H1 (cell line): ENCODE measurements at places on chromosomes 7 and 10. TPM values are rescaled to one million over a fixed set of nuclear protein-coding genes. Genes with fewer than 3 reads are reported as not detected.

A1CF gene
- not detected in 2 replicates for total RNA-seq

MAPK8 gene
- total RNA-seq: 70.7 and 71.3 TPM in 2 replicates

AGBL3 gene
- 1.9 and 2.0 TPM in 2 replicates for total RNA-seq

CLDN4 gene
- total RNA-seq: 28.0 TPM in 2 replicates

SFTPD gene
- total RNA-seq: 0.54 and 1.1 TPM in 2 replicates

AQP1 gene
- total RNA-seq: 0.17 and 0.19 TPM in 2 replicates

DNA sequence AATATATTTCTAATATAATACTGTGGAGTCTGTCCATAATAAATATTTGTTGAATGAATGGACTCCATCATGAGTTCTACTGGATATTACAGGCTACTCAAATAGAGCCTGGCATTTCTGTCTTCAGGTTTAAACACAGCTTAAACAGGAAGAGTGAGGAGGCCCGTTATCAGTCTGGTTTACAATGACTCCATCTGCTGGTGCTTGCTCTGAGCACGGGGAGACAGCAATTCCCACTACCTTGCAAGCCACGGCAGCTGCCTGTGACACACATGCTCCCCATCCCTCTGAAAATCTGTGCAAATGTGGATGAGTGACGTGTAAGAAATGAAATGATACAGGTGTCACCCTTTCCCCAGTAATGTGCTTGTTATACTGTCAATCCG lies 293.5 kb upstream of the IMMP2L start:
- H3K4me1 ChIP-seq: peaks cover 13% of the 10 kb centered on the region
- no peak overlapping the region for H3K4me3 ChIP-seq
- DNase-seq: no peak
- H3K27me3 ChIP-seq: no peaks in the 10 kb centered on the region
- no peaks in the 10 kb centered on the region for H3K36me3 ChIP-seq

DNA sequence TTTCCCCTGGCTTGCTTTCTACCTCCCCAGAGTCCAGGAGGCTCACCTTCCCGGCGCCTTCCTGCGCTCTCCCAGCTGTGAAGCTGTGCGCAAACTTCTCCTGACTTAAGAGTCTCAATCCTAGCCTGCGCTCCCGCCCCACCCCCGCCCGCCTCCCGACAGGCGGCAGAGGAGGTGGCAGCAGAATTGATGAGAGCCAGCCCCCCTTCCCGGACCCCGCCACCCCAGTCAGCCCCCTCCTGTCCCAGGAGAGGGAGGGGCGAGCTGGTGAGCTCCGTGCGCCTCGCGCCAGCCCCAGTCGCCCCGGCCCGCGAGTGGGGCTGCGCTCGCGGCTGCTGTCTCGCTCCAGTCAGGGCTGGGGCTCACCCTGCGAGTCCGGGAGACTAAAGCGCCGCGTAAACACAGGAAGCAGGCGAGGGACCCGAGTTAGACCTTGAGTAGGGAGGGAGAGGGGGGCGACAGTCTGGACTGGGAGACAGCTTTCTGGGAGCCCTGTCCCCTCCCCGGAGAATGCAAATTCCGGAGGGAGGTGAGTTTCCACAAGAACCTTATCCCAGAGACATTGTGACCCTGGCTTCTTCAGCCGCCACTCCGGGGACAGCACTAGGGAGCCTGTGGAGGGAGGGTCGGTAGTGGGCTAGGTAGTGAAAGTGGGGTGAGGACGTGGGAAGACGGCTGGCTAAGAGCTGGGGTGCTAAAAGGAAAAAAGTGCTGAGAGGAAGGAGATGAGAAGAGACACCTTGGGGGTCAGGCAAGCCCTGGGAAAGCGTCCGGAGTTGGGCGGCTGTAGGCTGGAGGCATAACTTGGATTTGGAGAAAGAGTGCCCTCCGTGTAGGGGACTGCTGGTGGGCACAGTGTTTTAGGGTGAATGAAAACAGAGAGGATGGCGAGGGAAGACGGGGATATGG lies at the start of gene CALCR:
TSS of gene CALCR (minus strand) at position 79 of the 909 bp plus-strand sequence. CDS start 87,743 bp downstream, outside the sequence.
- H3K36me3 ChIP-seq: no peaks in the 10 kb centered on the region
- H3K4me3 ChIP-seq: peak within 1 kb of the TSS; percentile 58

DNA sequence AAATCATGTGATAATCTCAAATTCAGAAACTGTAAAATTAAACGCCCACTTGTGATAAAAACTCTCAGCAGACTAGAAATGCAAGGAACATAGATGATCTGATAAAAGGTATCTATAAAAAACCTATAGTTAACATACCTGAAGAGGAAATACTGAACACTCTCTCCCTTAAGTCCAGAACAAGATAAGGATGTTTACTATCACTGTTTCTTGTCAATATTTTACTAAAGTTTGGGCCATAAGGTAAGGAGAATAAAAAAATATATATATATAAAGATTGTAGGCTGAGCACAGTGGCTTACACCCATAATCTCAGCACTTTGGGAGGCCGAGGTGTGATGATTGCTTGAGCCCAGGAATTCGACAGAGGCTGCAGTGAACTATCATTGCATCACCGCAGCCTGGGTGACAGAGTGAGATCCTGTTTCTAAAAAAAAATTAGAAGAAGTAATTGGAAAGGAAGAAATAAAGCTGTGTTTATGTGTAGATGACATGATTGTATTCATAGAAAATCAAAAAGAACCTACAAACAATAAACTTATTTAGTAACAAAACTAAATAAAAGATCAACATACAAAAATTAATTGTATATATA lies 28.4 kb downstream of the MPLKIP start:
- no peaks in the 10 kb centered on the region for H3K4me1 ChIP-seq
- no peaks in the 10 kb centered on the region for H3K27me3 ChIP-seq
- no peak overlapping the region for H3K4me3 ChIP-seq
- H3K36me3 ChIP-seq: no peaks in the 10 kb centered on the region

GRCh38 chr10:46515793-46516192 lies 40.7 kb downstream of the GPRIN2 start:
- H3K27me3 ChIP-seq: no peaks in the 10 kb centered on the region
- H3K4me3 ChIP-seq: no peak overlapping the region
- no peak overlapping the region for H3K27ac ChIP-seq
- DNase-seq: no peak

GRCh38 chr7:158549616-158550393 lies 37.8 kb downstream of the PTPRN2 start:
- DNase-seq: no peak
- H3K27me3 ChIP-seq: no peaks in the 10 kb centered on the region
- no peak overlapping the region for H3K4me3 ChIP-seq
- no peaks in the 10 kb centered on the region for H3K36me3 ChIP-seq
- peaks cover 17% of the 10 kb centered on the region for H3K4me1 ChIP-seq
- no peak overlapping the region for H3K27ac ChIP-seq

DNA sequence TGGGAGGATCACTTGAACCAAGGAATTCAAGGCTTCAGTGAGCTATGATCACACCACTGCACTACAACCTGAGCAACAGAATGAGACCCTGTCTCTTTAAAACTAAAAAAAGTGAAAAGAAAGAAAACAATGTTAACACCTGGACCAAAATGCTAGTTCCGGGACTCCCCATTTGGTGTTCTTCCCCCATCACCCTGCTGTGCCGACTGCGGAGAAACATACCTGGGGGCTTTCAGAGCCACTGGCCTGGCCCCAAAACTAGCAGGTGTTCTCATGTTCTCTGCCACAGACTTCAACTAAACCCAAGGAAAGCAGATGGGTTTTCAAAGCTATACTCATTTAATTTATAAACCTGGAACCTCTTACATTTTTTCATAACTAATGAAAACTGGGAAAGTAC lies 250.9 kb downstream of the KIAA1217 start:
- DNase-seq: no peak
- H3K27me3 ChIP-seq: no peaks in the 10 kb centered on the region

GRCh38 chr7:1344981-1345701 lies 112.5 kb downstream of the UNCX start:
- H3K27ac ChIP-seq: no peak overlapping the region
- DNase-seq: no peak
- no peak overlapping the region for H3K4me3 ChIP-seq
- no peaks in the 10 kb centered on the region for H3K36me3 ChIP-seq
- H3K4me1 ChIP-seq: no peaks in the 10 kb centered on the region

GRCh38 chr10:101771380-101771779 lies 4.5 kb downstream of the FGF8 start:
- no peak overlapping the region for H3K4me3 ChIP-seq
- peaks cover 16% of the 10 kb centered on the region for H3K4me1 ChIP-seq
- no peak overlapping the region for H3K27ac ChIP-seq
- peaks cover 43% of the 10 kb centered on the region for H3K27me3 ChIP-seq
- no peak for DNase-seq

DNA sequence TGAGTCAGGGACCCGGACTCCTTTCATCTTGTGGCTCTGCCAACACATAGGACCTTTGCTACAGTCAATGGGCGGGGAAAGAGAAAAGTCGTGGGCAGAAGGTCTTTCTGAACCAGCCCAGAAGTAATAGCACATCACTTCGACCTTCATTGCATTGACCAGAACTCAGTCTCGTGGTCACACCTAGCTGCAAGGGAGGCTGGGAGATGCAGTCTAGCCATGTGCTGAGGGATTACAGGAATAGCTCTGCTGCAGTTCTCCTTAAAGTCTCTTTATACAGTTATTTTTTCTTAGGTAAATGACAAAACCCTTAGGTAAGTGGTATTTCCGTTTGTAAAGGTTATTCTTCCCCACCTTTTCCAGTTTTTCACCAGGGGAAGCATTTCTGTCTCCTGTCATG lies 25.4 kb downstream of the WIPF3 start:
- no peak overlapping the region for H3K27ac ChIP-seq
- H3K27me3 ChIP-seq: no peaks in the 10 kb centered on the region
- no peaks in the 10 kb centered on the region for H3K36me3 ChIP-seq
- no peak overlapping the region for H3K4me3 ChIP-seq

DNA sequence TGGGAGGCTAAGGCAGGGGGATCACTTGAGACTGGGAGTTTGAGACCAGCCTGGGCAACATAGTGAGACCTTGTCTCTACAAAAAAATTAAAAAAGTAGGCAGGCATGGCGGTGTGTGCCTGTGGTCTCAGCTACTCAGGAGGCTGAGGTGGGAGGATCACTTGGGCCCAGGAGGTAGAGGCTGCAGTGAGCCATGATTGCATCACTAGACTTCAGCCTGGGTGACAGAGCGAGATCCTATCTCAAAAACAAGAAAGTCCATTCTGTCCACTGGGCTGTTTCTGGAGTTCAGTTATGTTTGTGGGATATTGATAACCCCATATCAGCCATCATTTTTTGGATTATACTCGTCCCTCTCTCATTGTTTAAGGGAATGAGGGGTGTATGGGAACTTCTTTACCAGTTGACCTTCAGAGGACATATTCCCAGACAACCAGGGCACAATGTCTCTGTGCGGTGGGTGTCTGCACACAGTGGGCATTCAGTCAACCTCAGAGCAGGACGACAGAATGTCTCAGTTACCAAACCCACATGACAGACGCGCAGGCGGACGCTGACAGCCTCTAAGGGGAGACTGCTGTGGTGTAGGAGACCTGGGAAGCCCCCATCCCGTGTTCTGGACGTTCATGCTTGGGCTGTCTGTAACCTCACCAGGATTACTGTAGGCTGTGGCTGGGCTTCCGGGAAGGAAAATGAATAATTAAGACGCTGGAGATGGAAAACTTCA lies 69.4 kb downstream of the CARD11 start:
- no peaks in the 10 kb centered on the region for H3K36me3 ChIP-seq
- H3K27ac ChIP-seq: no peak overlapping the region
- H3K4me1 ChIP-seq: peaks cover 3% of the 10 kb centered on the region
- H3K4me3 ChIP-seq: no peak overlapping the region

DNA sequence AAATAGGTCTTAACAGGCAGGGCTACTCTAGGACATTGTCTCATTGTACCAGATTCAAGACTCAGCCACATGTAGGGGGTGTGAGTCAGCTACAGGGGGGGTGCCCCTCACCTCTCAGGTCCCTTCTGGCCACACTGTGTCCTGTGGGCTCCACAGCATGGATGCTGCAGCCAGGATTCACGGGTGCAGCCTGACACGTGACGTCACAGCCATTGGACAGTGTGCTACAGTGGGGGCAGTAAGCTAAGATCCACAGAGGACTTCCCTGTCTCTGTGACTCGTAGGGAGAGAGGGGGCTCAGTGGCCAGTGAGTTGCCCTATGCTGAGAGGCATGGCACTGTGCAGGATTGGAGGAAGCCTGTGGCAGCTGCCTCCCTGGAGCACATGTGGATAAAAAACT lies 77.9 kb downstream of the TMEM178B start:
- no peaks in the 10 kb centered on the region for H3K4me1 ChIP-seq
- H3K4me3 ChIP-seq: no peak overlapping the region
- H3K36me3 ChIP-seq: no peaks in the 10 kb centered on the region
- no peak for DNase-seq

GRCh38 chr7:19989906-19990305 lies 216.5 kb upstream of the TMEM196 start:
- no peak for DNase-seq
- H3K27ac ChIP-seq: no peak overlapping the region
- no peak overlapping the region for H3K4me3 ChIP-seq

DNA sequence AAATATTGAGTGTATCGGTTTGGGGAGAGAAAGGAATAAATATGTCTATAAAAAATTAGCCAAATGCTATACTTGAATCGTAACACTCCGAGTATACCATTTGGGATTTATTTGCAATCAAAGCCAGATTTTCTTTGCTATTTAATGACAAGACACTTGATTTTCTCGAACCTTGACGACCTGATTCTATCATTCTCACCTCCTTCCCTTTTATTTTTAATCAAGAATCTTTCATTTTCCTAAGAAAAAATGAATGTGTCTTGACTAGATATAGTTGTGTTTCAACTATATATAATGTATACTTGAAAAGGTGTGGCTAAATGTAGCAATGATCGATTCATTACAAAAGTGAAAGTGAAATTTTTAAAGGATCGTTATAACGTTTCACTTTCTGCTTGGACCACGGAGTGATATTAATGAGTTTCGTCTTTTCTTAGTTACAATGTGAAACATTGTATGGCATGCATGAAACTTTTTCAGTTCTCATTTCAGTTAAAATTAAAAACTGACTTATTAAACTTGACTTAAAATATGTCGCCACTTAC lies 562 bp downstream of the NUB1 start:
- H3K27ac ChIP-seq: peak overlapping the region; percentile 55; the same call in 1 of the 2 replicates
- no peaks in the 10 kb centered on the region; the same call in 1 of the 2 replicates for H3K4me1 ChIP-seq
- H3K36me3 ChIP-seq: peaks cover 11% of the 10 kb centered on the region
- peak overlapping the region; percentile 54 for H3K4me3 ChIP-seq
- no peak for DNase-seq

DNA sequence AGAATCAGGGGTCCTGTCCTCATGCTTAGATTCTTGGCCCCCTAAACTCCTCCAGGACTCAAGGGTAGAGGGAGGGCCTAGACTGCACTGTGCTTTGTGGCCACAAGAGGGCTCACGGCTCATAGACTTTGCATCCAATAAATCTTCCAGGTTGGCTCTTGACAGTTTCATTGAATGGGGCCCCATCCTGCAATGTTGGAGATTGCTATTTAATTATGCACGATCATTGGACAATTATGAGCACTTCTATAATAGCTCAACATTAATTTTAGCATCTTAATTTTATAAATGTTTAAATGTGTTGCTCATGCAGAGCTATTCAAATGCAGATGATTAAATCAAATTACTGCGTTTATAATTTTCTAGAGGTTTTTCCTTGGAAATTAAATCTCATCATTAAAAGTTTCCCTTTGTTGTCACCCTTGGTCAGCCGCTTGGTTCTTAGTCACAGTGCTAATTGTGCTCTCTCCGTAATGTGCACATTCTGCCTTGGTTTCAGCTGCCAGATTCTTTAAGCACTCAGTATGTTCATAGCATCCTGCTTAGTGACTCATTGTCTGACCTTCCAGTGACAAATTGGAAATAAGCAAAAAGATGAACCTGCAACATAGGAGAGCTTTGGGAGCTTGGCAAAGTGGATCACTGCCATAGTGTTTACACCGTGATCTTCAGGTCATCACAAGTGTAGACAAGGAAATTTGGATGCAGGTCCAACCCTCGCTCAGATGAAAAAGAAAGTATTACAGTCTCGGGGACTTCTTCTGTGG lies 33.4 kb upstream of the PLPP4 start:
- H3K27me3 ChIP-seq: no peaks in the 10 kb centered on the region
- H3K4me3 ChIP-seq: no peak overlapping the region
- no peaks in the 10 kb centered on the region for H3K4me1 ChIP-seq
- H3K27ac ChIP-seq: no peak overlapping the region
- no peaks in the 10 kb centered on the region for H3K36me3 ChIP-seq
